ENCODE measurements at places on chromosomes 12 and 14. TPM values are rescaled to one million over a fixed set of nuclear protein-coding genes. Genes with fewer than 3 reads are reported as not detected.

GRCh38 chr14:22900081-22900799 is 17.2 kb downstream of the REM2 start:
- no peak for DNase-seq

- no peak for DNase-seq
These were observed 30.7 kb downstream of the OTOGL start for GRCh38 chr12:80129895-80130530.

The NOPCHAP1 gene
- total RNA-seq: 17.4 TPM

The EMC9 gene
- total RNA-seq: 22.3 TPM

All from epithelial cell of proximal tubule (primary cell).